Activated T-helper 2 cell treated with anti-CD3 and anti-CD28 coated beads, Interferon-gamma antibody, Interleukin-2, Interleukin-4, amounts not matched to agents 10 μg/mL and 5 μg/mL and 100 μg/mL, durations not matched to agents 14 hours and 24 hours and 36 hours (primary cell): ENCODE measurements at places on chromosomes 3 and 15.

DNA sequence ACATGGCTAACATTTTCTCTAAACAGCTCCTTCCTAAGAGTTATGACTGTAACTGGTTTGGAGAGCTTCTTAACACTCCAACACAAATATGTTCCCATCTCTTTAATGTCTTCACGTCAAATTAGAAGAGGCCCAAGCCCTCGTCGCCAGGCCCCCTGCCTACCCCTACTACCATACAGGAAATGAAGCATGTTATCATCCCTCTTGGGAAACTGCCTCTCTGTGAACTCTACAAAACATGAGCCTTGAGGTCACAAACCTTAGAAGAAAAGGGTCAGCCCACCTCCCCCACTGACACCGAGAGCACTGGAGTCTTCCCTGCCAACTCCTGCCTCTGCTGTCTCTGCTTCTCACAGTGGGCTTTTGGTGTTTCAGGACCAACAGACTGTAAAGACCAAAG, 243.1 kb upstream of the STT3B start:
- no peak for DNase-seq

DNA sequence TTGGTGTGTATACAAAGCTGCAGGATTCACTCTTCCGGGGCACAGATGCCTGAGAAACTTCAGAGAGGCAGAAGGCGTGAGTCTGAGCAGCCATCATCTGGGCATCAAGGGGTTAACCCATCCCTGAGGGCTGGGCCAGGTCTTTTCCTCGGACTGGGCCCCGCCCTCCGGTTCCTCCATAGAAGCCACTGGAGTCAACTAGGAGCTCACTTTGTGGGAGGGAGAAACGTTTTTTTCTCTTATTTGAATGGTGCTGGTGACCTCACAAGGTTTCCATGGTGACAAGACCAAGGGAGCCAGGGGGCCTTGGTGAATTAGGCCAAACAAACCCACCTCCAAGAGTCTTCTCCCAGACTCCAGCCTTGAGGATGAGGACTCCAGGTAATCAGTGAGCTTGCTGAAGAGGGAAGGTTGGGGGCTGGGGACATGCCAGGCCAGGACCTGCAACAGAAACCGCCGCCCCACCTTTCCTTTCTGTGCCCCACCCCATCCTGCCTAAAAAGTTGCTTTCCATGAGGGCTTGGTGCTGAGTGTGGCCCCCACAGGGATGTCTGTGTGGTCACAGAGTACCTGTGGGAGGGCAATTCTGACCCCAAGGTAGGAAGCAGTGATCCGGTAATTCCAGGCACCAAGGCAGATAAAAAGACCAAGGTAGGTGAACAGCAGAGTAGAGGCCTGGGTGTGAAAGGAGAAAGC, 14.8 kb upstream of the INSYN1 start:
- no peak for DNase-seq

DNA sequence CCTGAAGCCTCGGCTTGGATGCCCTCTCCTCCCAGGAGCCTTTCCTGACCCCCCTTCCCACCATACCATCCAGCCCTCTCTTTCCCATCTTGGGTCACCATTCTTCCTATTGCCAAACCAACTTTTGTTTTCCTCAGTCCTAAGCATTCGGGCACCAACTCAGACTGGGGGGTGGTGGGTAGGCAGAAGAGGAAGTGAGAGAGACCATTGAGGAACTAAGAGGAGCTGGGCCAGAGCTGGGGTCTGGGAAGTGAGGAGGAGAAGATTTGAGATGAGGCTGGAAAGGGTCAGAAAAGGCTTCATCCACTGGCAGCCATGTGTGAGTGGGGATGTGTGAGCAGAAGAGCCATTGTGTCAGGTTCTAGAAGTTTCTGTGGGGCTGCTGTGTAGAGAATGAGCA, 37.7 kb downstream of the TKT start:
- DNase-seq, result no peak

GRCh38 chr3:88005066-88005465, 53.7 kb downstream of the CGGBP1 start:
- no peak for DNase-seq

DNA sequence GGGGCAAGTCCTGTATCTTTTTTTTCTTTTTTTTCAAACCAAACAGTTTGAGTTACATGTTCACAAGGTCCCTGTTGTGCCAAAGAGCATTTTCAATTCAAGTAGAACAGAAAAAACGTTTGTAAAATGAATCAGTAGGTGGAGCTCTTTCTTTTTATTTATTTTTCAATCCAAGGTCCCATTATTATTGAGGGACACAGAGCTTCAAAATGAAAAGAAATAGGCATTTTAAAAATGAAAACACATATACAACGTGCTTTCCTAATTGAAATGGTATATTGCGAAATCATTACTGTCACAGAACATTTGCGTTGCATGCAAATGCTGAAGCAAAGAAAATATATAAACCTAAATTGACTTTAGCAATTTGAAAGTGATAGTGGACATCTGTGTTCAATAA, 711.0 kb downstream of the MECOM start:
- no peak for DNase-seq

- DNase-seq, result no peak
Observed at GRCh38 chr3:15102836-15103235, 3.9 kb upstream of the RBSN start.

GRCh38 chr3:134477002-134477401, 8.8 kb downstream of the ANAPC13 start:
- no peak for DNase-seq

GRCh38 chr3:139104062-139104461, 59.4 kb upstream of the PRR23C start:
- no peak for DNase-seq

GRCh38 chr3:127011270-127011992, 28.5 kb downstream of the PLXNA1 start:
- no peak for DNase-seq

GRCh38 chr3:169667166-169668071, 3.9 kb upstream of the MECOM start:
- DNase-seq, result no peak

- no peak for DNase-seq
Observed at GRCh38 chr3:150005243-150006112, 34.8 kb upstream of the PFN2 start.

GRCh38 chr3:167559924-167560323, 86.1 kb upstream of the SERPINI2 start:
- DNase-seq, result no peak

GRCh38 chr15:57526615-57527014, 65.1 kb upstream of the MYZAP start:
- no peak for DNase-seq

DNA sequence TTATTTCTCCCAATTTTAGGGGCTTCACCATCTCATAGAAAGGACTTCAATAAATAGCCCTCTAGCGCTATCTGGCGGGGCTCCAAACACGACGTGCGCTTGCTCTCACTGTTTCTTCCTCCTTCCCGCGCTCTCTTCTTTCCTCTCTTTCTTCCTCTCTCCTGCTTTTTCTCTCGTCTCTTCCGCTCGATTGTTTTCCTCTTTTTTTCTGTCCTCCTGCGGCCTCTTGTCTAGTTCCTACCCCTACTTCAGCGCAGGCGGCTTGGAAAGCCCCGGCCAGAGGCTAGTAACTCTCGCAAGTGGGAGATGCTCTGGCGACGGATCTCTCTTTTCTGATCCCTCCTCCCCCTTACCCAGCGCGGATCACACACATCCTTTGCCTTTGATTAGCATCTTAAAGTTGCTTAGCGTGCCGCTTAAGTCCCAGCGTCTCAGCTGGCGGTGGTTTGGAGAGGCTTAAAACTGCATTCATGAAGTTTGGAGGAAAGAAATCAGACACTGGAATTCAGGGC, 6.2 kb upstream of the MEIS2 start:
- DNase-seq, result no peak

DNA sequence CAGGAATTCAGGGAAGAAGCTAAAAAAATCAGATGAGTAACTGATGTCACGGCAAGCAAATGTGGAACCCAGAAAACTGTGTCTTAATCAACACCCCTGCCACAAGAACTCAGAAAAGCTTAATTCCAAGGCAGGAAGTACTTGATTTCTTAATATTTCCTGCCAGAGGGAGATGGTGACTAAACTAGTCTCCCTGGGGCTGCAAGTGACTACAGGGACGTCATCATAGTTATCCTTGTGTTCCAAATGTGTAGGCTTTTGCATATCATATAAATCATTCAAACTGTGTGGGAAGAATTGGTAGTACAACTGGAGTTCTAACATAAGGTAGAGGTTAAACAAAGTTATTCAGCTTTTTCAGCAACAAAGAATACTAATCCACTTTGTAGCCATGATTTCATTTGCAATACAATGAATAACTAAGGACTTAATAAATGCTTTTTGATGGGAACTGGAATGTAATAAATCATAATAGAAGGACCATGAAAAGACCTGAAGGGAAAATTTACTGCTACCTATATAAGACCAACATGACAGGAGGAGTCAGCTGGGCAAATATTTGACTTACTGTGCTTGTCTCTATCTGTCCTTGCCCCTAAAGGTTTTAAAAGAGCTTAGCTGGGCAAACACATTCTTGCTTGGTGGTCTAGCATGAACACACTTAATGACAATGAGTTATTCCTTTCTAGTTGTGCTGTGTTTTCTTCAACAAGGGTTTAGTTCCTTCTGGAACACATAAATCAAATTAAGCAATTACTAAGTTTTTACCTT, 76.0 kb upstream of the NECTIN3 start:
- no peak for DNase-seq

DNA sequence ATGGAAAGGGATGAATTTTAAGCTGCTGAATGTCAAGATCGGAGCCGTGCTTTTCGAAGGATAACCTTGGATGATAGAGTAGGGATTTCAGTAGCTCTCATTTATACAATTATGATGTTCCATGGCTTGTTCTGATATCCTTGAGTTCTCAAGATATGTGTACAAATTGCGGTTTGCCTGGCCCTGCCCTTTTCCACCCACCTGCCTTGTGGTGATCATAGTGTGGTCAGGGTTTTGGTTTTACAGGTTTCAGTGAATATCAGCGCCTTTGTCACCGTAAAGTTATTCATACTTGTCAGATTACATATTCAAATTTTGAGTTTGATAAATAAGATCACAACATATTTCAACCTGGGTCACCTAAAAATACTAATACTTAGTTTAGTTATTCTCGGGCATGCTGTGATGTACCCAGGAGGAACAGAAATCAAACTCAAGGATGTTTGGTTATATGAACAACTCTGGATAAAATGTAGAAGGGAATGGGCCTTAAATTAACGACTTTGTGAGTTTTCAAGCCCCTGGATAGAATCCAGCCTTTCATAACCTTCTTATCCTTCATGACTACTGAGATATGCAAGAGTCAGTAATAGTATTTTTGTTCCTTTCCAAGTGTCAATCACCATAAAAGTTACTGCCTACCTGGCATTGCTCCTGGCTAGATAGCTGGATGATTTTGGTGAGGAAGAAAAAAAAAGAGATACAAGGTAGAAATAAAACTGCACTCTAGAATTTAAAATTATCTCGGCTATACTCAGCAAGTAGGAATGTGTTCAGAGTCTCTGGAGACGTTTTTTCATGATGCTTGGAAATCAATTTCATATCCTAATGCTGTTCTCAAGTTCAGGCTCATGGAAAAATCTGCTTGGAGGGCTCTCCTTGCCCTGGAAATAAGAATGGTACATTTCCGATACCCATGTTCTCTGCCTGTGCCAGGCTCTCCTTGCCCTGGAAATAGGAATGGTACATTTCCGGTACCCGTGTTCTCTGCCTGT, 209.2 kb upstream of the TPRG1 start:
- DNase-seq, result no peak

DNA sequence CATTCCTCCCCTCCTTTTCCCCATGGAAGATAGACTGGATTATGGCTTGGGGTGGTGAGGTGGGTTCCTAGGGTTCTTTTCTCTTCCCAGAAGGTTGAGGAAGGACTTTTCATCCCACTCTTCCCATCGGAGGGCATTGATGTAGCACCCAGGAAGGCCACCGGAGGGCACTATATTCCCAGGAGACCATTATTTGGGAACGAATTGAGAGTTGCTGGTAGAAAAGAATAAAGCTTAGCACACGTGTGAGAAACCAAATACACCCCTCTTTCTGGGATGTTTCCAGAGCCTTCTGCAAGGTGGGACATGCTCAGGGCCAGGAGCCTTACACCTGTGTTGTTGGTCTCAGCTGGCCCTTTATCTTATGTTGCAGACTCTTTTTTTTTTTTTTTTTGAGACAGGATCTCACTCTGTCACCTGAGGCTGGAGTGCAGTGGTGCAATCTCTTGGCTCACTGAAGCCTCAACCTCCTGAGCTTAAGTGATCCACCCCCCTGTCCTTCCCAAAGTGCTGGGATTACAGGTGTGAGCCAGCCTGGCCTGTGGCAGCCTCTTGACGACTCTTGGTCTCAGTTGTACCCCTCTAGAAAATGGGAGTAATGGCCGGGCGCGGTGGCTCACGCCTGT, 6.3 kb upstream of the CDC25A start:
- no peak for DNase-seq

DNA sequence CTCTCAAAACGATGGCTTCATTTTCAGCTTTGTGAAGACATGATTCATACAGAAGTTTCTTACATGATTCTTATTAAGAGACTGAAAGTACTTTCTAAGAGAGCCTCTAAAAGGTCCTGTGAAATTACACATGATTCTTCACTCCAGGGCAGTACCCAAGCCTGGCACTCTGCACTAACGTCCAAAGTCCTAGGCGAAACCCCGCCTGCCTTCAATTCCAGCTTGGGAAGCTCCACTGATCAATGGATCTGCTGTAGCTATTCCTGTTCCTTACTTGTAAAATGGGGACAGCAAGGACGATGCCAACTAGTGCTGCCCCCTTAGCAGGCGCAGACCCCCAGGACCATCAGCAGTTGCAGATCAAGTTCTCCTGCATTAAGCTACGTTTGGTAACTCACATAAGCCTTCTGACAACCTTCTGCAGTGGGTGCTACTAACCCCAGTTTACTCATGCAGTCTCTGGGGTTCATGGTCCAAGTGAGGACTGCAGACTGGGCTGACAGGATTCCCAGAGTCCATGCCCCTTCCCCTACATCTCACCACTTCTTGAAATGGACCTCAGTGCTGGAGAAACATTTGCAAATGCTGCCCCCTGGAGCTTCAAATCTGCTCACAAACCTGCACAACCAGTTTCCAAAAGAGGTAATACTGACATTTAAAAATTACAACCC, 10.6 kb downstream of the CHCHD4 start:
- no peak for DNase-seq

DNA sequence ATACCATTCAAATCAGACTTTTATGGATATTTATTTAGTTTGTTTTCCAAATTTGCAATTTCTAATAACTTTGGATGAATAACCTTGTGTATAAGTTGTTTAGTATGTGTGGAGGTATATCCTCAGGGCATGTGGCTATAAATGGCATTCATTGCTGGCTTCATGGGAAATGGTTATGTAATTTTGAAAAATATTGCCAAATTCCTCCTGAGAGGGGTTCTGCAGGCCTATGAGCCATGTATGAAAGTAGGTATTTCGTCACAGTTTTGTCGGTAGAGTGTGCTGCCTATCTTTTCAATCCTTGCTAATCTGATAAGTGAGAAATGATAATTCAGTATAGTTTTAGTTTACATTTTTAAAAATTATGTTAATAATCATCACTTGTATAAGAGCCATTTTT, 256.4 kb upstream of the ZNF385D start:
- DNase-seq, result no peak

- no peak for DNase-seq
Observed at GRCh38 chr3:44905446-44906157, 31.2 kb downstream of the TGM4 start.

- DNase-seq, result no peak
Observed at GRCh38 chr3:13846238-13846637, 33.6 kb downstream of the WNT7A start.

GRCh38 chr15:69704700-69705099, 252.1 kb downstream of the RPLP1 start:
- DNase-seq, result no peak

GRCh38 chr3:71582612-71583565, 639 bp downstream of the FOXP1 start:
- DNase-seq, result peak; percentile 44
